Astrocyte of the cerebellum (primary cell): ENCODE measurements at places on chromosomes 13 and 19.

DNA sequence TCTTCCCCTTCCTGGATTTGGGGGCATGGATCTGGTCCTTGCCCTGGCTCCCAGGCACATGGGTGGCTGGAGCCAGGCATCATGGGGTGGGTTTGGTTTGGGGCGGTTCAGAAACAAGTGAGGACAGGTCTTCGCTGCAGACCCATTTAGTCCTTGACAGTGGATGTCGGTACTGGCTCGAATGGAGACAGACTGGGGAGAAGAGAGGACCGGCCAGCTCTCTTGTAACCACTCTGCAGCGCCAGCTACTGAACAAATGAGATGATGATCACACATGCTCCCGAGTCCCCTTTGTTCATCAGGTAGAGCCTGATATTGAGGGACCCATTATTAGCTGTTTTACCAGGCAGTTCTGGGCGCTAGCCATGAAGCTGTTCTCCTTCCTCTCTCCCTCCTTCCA is 64.5 kb downstream of the CHST8 start:
- DNase-seq = no peak

DNA sequence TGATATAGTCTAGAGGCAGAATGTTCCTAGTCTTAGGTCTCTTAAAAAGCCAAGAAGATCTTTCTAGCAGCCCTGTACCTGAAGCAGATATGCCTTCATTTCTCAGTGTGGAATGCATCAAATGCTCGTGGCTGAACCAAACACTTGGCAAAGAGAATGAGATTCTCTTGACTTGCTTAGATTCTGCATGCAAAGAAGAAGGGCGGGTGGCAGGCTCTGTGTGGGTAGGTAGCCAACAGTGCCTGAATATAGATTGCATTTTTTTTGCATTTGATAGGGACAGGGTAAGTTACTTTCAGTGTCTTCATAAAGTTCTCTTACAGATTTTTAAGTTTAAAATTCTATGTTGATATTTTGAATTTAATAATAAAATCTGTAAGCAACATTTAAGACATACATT is 27.3 kb downstream of the IFT88 start:
- DNase-seq = no peak

- DNase-seq = no peak
These were observed 46.8 kb downstream of the TEX26 start for GRCh38 chr13:30978981-30979956.

DNA sequence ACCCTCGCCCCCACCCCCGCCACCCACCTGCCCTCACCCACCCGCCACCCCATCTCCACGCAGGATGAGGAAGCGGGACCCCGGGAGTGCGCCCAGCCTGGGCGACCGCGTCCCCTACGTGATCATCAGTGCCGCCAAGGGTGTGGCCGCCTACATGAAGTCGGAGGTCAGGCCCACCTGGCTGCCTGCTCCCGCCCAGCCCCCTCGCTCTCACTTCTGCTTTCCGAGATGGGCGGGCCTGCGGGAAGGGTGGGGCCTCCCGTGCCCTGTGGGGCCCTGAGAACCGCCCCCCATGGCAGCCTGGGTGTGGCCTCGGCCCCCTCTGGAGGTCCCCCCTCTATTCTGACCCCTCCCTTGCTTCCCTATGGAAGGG is 3.1 kb upstream of the SPIB start:
- DNase-seq = no peak

DNA sequence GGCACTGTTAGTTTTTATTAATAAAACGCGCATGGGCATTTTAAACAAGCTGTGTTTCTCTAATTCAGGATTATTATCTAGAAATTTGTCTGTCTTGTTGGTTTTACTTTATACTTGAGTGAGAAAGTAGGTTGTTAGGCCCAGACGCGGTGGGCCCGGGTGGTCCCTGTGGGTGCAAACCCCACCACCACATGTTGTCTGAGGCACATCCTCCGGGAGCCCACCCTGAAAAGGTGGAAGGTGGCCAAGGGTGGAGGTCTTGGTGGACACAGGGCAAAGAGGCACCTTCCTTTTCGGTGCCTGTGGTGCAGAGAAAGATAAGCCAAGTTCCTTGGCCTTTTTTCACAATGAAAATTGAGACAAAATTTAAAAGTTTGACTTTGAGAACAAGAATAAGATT is 16.6 kb downstream of the ATP4B start:
- no peak for DNase-seq
